ENCODE measurements at places on chromosomes 7 and 10.

GRCh38 chr10:126101736-126102135, 205.4 kb downstream of the FANK1 start:
- no peak for DNase-seq

GRCh38 chr7:148264933-148265557, 325.5 kb upstream of the C7orf33 start:
- no peak for DNase-seq

DNA sequence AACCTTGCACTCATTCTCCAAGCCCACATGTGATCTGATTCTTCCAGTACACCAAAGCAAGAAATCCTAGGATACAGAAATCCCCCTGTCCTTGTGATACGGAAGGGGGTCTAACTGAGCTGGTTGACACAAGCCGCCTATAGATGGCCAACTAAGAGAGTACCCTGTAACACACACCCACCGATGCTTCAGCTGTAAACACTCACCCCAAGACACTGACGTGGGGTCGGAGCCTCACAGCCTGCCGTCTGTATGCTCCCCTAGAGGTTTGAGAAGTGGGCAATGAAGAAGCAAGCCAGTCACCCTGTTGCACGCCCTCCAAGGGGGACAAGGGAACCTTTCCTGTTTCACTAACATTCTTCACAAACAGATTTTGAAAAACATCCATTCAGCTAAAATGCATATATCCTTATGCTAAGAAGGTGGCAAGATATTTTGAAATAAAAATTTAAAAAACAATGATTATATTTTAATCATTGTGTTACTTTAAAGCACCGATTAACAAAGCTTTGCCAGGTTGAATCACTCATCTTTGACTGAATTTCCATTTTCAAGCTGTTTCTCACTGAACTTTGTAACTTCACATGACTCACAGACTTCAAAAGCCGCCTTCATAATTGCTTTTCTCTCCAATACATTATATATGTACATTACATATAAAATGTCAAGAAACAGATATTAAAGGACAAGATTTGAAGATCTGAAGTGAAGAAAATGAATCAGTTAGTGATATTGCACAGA, 329.3 kb downstream of the ARL4A start:
- no peak for DNase-seq

DNA sequence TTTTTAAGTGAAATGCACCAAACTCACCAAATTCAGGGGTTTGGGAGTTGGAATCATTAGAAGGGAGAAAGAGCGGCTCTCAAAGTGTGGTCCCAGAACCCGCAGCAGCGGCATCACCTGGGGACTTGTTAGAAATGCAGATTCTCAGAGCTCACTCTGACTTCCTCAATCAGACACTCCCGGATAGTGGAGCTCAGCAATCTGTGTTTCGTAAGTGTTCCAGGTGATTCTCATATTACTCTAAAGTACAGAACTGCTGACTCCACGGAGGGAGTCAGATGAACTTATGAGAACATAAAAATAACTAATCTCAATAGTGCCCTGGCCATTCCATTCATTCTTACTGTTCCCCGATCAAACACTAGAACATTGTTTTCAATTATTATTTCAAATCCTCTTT, 358.7 kb upstream of the MYO3A start:
- DNase-seq = no peak

DNA sequence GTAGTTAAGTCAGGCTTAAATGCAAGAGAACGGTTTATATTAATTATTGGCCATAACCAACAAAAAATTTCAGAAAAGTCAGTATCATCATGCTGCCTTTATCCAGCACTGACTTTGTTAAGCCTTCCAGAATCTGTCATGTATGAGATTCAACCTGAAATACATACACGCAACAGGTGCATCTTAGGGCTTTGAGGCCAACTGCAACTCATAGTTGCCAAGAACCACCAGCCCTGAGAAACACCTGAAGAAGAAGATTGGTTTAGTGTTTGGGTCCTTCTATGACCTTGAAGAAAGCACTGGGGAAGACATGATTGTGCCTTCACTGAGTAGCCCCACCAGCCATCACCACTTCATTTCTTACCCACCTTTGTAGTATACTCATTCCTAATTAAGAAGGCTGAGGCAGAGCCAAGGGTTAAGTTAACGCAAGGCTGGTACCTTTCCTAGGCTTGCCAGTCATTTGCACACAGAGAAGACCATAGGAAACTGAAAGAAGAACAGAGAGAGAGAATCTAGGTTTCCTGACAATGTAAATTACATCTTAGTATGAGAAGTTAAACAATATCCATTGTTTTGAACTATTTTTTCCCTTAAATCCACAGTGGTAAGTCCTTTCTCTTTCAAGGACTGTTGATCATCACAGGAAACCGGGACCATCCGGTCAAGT, 200.1 kb upstream of the PRKCQ start:
- DNase-seq = no peak

DNA sequence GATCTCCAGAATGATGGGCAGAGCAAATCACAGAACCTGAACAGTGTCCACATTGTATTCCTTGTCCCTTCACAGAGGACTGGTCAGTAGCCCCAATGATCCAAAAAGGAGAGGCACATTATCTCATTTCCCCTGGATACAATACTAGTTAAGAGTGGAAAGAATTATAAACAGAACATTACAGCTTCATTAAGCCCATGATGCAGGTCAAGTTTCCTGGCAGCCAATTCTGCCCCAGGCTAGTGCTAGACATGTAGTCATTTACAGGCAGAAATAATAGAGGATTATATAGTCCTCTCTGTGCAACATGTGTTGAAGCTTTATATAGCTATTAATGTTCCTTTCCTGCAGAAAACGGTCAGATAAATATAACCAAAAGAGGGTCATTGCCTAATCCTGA, 124.3 kb upstream of the WNT16 start:
- DNase-seq = no peak

DNA sequence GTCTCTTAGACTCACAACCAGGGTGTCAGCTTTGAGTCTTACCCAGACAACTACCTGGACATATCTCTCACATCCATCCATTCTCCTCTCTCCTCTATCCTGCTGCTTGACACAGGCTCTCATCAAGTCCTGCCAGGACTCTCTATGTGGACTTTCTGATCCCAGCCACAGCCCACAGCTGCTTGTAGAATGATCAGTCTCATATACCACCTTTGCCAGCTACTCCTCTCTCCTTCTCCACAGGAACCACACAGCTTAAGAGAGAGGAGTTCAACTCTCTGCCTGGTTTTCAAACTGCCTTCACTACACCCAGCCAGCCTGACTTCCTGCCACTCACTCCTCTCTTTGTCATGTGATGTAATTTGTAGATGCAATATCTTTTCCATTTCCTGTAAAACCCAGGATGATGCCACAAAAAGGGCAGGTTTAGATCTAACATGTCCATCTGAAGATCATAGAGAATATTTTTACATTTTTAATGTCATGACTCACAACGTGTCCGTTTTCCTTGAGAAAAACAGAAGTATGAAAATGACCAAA, 154.0 kb downstream of the RAB11FIP2 start:
- no peak for DNase-seq

DNA sequence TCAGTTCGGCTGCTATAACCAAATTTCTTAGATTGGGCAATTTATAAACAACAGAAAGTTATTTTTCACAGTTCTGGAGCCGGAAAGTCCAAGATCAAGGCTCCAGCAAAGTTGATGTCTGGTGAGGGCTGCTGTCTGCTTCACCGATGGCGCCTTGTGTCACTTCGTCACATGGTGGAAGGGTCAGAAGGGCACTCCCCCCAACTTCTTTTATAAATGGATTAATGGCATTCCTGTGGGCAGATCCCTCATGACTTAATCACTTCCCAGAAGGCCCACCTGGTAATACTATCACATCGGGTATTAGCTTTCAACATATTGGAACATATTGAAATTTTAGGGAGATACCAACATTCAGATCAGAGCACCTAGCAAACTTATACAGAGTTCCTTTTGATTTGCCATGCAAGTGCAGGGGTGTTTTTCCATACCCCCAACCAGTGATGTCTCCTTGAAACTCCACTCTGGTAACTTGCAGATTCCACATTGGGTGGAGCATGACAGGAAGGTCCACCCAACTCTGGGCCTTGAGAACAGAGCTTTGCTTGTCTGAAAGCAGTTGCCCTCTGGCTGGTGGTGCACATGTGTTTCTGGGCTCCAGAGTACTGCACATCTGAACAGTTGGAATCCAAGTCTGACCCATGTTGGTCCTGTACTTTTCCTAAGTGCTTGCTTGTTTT, 85.1 kb upstream of the KMT2E start:
- no peak for DNase-seq

- no peak for DNase-seq
These were observed 384.1 kb downstream of the NXPH1 start for GRCh38 chr7:8817448-8818036.

DNA sequence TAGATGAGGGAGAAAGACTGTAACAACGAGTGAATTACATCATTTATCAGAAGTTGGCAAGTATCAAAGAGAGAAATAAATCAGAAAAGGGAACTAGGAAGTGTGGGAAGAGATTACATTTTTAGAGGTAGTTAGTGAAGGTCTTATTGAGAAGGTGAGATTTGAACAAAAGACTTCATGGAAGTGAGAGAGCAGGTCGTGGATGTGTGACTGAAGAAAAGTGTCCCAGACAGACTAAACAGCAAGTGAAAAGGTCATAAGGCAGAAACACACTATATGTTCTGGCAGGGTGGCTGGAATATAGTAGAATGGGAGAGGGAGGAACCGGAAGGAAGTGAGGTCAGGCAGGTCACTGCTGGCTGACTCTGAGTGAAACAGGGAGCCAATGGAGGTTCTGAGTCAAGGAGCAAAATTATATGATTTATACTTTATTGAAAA, 35.7 kb upstream of the RHOBTB1 start:
- DNase-seq = no peak

- DNase-seq = no peak
These were observed 13.5 kb downstream of the PRF1 start for GRCh38 chr10:70588859-70589570.

DNA sequence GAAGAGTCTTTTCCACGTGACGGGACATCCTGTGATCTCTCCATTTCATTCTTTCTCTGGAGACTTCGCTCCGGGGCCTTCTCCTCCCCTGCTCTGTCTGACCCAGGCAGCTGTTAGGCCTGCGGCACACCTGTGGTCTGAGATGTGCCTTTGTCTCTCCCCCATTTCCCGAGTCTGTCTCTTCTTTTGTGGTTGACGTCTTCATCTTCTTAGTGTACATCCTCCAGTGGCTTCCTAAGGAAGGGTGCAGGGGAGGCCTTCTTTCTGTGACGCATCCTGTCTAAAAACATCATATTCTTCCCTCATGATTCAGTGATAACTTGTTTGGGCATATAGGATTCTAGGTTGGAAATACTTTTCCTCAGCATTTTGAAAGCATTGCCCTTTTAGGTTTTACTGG, 17.2 kb upstream of the ATP6V0E2 start:
- DNase-seq = no peak

DNA sequence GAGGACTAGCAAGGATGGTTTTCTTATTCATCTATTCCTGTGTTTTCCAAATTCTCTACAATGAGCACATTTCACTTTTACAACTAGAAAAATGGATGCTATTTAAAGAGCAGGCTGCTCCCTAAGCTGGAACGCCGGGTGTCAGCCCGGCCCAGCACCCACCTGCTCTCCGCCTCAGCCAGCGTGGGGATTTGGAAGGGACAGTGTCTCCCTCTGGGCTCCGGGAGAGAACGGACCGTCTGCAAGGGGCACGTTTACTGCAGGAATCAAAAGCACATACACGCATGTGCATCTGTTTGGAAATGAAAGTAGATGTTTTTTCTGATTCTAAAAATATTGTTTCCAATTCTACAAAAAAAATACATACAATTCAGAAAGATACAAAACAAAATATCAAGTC, 2.3 kb upstream of the JAKMIP3 start:
- DNase-seq = no peak

GRCh38 chr10:93703066-93703465, 674 bp upstream of the FRA10AC1 start:
- no peak for DNase-seq

DNA sequence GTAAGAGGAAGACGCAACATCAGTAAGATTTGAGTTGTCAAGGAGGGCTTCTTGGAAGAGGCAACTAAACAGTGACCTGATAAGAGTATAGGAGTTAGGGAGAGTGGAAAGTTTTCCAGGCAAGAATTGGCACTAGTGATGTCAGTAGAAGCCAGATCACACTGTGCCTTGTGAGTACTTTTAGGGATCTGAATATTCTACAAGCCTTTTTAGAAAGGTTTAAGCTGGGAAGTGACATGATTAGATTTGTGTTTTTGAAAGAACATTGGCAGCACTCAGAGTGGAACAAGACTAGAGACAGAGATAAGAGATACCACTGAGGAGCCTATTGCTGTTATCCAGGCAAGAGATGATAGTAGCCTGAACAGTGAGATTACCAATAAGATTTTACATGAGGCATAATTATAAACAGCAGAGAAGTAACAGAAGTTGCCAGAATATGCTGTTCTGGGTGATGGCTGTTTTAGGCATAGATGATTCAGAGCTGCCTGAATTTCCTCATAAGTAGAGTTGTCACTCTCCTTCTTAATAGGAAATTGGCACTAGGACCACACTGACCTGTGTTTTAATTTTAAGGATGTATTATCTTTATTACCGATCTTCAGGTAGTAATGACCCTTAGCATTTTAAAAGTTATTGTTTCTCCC, 45.6 kb downstream of the NHLRC2 start:
- DNase-seq = no peak

DNA sequence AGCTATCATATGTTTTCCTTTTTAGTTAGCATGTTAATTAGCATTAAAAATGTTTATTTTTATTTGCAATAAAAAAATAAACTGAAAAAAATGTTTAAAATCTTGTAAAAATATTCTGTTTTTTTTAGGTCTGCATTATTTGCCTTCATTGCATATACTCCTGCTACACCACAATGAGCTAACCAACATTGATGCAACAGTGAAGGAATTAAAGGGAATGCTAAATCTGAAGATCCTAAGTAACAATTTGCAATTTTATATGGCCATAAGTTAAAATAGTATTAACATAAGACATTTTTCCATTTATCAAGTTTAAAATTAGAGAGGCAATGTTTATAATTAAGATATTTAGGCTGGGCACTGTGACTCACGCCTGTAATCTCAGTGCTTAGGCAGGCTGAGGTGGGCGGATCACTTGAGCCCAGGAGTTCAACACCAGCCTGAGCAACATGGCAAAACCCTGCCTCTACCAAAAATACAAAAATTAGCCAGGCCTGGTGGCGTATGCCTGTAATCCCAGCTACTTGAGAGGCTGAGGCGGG, 32.2 kb downstream of the LRRC72 start:
- no peak for DNase-seq

GRCh38 chr7:55309040-55309991, 55.8 kb upstream of the LANCL2 start:
- peak; percentile 53 for DNase-seq

DNA sequence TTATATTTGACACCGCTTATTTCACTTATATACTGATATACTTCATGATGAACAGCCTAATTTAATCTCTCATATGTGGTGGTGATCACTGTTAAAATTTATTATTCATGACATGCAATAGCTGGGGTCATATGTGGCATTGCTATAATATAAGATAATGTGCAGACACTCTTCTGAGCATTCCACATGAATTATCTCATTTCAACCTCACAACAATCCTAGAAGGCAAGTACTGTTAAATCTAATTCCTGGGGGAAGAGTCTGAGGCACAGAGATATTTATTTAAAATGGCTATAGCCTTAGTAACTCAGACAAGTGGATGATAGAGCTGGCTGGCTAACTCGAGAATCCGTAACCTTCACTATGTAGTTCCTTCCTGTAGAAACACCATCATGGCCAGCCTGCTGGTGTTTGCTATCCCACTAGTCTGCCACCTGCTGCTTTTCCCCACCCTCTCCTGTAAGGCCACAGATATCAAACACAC, 46.6 kb upstream of the A1CF start:
- no peak for DNase-seq

GRCh38 chr7:28999427-28999826, 41.3 kb upstream of the TRIL start:
- no peak for DNase-seq

Measured in activated CD4-positive, CD25-positive, alpha-beta regulatory T cell treated with anti-CD3 and anti-CD28 coated beads, Interleukin-2, amount 50 U/mL, for 16 hours (primary cell).